ENCODE measurements at places on chromosomes 11 and 22. TPM values are rescaled to one million over a fixed set of nuclear protein-coding genes. Genes with fewer than 3 reads are reported as not detected.

POU2F3 gene
- not detected for total RNA-seq

OR51B4 gene
- not detected for total RNA-seq

GGTLC3 gene
- total RNA-seq, result not detected

WBP2NL gene
- 0.19 TPM for total RNA-seq

GGT5 gene
- total RNA-seq, result 9.9 TPM

CALCA gene
- not detected for total RNA-seq

SLC15A3 gene
- 18.0 TPM for total RNA-seq

SREBF2 gene
- total RNA-seq, result 33.0 TPM

SLC25A45 gene
- total RNA-seq, result 2.8 TPM

RIMBP3C gene
- total RNA-seq, result 0.38 TPM

MMP12 gene
- not detected for total RNA-seq

CHRNA10 gene
- total RNA-seq, result 0.56 TPM

OR2AT4 gene
- not detected for total RNA-seq

TRIM6 gene
- total RNA-seq, result 5.2 TPM

BTBD18 gene
- total RNA-seq, result not detected
